ENCODE measurements at places on chromosomes 12 and 14. TPM values are rescaled to one million over a fixed set of nuclear protein-coding genes. Genes with fewer than 3 reads are reported as not detected.

GRCh38 chr12:108570743-108571608, 8.6 kb downstream of the ISCU start:
- DNase-seq = no peak

DNA sequence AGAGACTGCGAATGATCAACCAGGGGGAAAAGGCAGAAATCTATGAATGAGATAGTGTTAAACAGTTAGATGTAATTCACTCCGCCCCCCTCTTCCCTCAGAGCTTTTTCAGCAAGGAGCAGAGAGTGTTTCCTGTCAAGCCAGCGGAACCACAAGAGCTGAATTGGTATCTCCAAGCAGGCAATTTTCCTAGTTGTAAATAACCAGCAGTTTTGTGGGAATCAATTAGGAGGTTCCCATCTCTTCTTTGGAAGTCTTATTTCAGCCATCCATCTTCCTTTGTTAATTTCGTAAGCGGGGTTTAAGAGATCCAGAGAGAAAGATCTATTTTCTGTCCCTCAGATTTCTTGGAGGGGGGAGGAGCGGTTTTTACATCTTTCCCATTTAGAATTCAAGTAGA, 178.0 kb downstream of the FOXN3 start:
- DNase-seq = no peak

- no peak for DNase-seq
Measured at GRCh38 chr12:71160585-71160984, 2.8 kb upstream of the TSPAN8 start.

Gene KRT73
- total RNA-seq = not detected

Gene MYO1A
- 2.6 TPM for total RNA-seq
